ENCODE measurements at places on chromosomes 13 and 19.

DNA sequence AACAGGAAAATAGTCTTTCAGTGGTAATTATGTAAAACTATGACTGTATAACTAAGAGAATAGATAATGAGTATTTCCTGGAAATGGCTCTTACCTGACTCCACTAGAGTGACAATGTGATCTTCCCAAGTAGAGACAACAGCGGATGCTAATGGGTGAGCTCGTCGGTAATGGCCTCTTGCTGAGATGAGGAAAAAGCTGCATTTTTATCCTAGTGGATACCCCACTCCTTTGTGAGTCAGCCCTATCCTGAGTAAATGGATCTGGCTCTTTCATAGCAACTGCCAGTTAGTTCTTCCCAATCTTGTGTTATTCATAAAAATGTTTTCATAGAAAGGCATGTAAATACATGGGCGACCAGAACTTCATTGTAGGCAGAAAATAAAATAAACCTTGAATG lies 299.5 kb downstream of the NALCN start:
- no peak for DNase-seq

GRCh38 chr13:49938921-49939320 lies 2.8 kb upstream of the SPRYD7 start:
- no peak for DNase-seq

DNA sequence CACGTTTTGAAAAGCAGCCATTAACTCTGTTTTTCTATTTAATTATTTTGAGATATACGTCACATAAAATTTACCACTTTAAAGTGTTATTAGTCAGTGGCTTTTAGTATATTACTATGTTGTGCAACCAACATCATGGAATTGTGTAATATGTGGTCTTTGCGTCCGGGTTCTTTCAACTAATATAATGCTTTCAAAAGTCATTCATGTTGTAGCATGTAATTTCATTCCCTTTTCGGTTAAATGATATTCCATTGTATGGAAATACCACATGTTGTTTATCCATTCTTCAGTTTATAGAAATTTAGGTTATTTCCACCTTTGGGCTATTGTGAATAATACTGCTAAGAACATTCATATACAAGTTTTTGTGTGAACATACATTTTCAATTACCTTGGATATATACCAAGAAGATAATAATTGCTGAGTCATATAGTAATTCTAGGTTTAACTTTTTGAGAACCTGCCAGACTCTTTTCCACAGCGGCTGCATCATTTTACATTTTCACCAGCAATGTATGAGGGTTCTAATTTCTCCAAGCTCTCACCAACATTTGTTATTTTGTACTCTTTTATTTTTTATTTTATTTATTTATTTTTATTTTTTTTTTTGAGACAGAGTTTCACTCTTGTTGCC lies 28.1 kb upstream of the CLDN10 start:
- DNase-seq = no peak

- no peak for DNase-seq
Measured at GRCh38 chr19:14441041-14441938, 8.2 kb downstream of the PKN1 start.

DNA sequence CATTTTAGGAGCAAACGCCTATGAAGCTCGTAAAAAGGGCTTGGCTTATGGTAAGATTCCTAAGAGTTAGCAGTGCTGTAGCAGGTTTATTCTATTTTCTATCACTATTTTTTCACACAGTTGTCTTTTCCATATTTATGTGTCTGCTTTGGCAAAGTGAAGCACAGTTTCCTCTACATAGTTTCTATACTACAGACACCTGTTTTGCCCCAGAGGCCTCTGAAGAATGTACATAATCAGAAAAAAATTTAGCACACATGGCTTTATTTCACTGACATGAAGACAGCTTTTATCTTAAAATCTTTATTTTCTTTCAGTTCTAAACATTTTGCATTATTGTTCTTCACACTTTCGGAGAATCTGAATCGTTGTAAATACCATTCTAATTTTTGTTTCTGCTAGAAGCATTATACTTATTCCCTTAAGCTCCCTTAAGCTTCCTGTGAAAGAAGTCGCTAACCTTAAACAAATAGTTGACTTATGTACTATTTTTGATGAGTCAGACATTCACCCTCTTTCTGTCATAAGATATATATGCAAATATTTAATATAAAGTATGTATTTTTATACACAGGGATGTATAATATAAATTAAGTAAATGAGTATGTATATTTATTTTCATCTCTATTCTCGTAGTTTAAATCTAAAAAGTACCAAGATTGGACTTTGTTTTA lies 816.0 kb downstream of the OLFM4 start:
- no peak for DNase-seq

DNA sequence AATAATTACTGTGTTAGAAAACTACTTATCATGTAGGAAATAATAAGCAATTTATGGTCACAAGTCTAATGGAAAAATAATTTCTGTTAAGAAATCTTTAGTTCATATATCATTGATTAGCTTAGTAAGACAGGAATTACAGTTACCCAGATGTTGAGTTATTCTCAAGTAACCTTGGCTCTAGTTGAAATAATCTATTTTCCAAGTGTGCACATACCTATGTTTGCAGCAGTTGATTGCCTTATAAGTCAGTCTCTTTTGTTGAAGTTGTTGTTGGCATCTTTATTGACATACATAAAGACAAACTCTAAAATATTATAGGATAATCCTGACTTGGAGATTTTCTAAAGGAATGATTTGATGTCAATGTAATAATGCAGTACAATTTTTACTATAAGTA lies 511.4 kb upstream of the KLF12 start:
- no peak for DNase-seq

DNA sequence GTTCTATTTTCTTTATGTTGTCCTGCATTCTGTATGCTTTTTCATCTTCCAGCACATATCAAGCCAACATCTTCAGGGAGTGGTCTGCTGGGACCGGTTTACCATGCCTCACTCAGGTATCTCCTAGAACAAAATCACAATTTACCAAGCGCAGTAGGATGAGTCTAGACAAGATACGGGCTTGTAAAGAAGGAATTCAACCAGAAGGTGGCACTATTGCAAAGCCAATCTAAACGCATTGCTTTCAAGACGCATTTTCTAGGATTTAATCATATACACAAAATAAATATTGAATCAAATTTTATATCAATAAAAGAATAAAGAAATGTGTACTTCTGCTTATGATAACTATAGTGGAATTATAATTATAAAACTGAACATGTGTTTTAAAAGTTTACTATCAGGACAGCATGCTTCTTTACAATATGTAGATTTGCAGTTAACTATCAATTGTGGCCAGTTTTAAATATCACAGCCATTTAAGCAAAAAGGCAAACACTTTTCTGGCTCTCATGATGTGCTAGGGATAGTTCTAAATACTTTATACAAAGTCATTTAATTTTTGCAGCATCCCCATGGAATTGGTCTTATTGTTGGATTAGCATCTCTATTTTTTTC lies 16.1 kb upstream of the TPP2 start:
- DNase-seq = peak; percentile 35

DNA sequence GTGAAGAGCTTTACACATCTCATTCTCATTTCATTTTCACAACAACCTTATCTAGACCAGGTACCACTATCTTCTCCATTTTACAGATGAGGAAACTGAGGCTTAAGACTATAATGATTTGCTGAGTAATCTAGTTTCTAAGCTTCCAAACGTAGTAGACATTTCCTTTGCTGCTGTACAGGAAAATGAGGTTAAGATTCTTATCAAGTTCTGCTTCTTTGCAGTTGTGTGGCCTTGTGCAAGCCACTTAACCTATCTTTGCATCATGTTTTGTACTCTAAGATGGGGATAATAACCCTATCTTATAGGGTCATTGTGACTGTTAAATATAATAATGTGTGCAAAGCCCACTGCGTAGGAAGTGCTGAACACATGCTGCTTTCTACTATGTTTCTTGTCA lies 307.9 kb downstream of the HS6ST3 start:
- DNase-seq = no peak

GRCh38 chr13:41812851-41813250 lies 148.1 kb downstream of the VWA8 start:
- DNase-seq = no peak

- DNase-seq = no peak
Measured at GRCh38 chr19:38502410-38503076, 69.1 kb downstream of the RYR1 start.

DNA sequence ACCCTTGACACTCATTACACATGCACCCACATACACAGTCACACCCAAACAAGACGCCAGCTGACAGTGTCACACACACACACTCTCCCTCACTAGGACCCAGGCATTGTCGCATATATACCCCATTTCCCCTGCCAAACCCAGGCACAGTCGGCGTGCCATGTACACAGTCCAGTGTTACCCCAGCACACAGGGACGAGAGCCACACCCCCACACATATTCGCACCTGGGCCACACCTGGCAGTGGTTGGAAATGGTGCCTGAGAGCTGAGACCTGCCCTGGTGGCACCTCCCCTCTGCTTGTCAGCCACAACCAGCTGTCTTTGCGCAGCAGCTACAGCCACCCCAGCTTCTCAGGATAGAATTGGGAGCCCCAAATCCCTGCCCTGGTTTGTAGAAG lies 9.0 kb downstream of the NFIX start:
- DNase-seq = no peak

DNA sequence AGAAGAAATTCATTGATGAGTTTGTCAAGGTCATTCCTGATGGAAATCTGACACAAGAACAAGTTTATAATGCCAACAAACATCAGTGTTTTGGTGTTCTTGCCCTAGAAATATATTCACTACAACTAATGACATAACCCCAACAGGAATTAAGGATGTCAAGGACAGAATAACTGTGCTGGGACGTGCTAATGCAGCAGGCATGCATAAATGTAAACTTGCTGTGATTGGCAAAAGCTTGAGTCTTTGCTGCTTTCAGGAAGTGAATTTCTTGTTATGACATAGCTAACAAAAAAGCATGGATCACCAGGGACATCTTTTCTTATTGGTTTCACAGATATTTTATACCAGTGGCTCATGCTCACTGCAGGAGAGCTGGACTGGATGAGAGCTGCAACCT lies 144.6 kb downstream of the KCTD12 start:
- DNase-seq = no peak

GRCh38 chr13:107450431-107450830 lies 764.9 kb downstream of the LIG4 start:
- DNase-seq = no peak

- no peak for DNase-seq
Measured at GRCh38 chr13:114102131-114102520, 30.3 kb downstream of the RASA3 start.

- DNase-seq = no peak
Measured at GRCh38 chr13:110028311-110028710, 241.9 kb upstream of the IRS2 start.

- DNase-seq = no peak
Measured at GRCh38 chr19:5293612-5294378, 46.8 kb downstream of the PTPRS start.

DNA sequence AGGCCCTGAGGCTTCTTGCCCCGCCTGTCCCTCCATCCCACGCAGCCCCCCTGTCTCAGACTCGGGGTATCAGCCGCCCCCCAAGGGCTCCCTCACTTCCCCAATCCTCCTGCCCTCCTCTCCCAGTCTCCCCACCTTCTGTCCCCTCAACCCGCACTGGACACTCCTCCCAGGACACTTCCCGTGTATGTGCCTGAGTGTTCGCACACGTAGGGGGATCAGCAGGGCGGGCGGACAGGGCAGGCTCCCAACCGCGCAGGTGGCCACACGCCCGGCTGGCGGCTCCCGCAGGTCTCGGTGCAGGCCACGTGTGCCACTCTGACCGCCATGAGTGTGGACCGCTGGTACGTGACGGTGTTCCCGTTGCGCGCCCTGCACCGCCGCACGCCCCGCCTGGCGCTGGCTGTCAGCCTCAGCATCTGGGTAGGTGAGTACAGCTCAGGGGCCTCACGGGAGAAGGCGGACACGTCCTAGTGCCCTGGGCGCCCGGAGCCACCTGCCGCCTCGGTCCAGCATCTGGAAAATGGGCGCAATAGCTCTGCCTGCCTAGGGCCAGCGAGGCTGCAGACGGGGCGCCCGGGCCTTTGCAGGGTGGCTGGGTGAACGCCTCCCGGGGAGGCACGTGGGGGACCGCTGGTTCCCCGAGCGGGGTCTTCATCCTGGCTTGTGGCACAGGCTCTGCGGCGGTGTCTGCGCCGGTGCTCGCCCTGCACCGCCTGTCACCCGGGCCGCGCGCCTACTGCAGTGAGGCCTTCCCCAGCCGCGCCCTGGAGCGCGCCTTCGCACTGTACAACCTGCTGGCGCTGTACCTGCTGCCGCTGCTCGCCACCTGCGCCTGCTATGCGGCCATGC lies 2.3 kb downstream of the KISS1R start:
- no peak for DNase-seq

- no peak for DNase-seq
Measured at GRCh38 chr13:99990126-99990977, 8.8 kb downstream of the ZIC2 start.

- no peak for DNase-seq
Measured at GRCh38 chr19:36046443-36047050, 7.5 kb downstream of the THAP8 start.

GRCh38 chr13:112905990-112906641 lies 62.9 kb upstream of the MCF2L start:
- no peak for DNase-seq

- DNase-seq = no peak
Measured at GRCh38 chr19:12769689-12770088, 5.7 kb downstream of the HOOK2 start.

- no peak for DNase-seq
Measured at GRCh38 chr13:31223640-31224039, 23.9 kb downstream of the B3GLCT start.

DNA sequence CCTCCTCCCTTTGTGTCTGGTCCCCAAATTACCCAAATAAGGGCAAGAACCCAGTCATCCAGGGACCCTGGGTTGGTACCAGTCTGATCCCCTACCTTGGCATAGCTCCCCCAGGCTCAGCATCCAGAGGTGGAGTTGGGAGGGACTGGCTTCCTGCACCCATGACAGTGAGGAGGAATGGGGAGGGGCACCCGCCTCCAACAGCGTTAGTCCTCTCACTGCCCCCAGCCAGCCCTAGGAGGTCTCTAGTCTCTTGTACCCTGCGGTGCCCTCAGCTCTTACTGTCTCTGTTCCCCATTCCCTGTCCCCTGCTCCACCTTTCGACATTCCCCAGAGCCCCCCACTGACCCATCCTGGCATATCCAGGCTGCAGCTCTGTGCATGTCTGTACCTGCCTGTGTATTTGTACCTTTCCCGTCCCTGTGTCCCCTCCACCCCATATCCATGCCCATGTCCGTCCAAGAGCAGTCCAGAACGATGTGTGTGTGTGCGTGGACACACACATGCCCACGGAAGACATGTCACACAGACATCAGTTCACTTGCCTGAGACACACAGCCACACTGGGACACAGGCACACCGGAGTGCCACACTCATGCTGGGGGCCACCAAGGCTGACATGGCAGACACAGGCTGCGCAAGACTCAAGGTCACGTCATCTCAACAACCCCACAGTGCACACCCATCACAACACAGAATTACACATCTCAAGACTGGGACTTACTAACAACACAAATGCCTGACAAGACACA lies 17.8 kb downstream of the ERFL start:
- no peak for DNase-seq

DNA sequence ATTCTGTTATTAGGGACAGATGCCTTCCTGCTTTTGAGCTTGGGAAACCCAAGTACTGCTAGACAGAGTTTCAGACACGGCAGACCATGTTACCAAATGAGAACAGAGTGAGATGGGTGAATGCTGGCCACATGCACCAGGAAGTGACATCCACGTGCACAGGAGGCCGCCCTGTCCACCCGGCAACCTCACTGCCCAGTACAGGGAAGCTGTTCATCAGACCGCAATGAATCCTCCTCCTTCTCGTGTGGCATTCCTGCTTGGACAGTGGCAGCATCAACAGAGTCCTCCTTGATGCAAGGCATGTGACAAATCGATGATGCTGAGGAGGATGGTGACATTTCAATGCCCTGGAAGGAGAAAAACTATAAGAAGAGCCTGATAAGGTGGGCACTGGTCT lies 191.0 kb upstream of the SOX1 start:
- no peak for DNase-seq
